ENCODE measurements at places on chromosomes 7 and 10.

GRCh38 chr7:78197447-78197846, 398.9 kb downstream of the PHTF2 start:
- no peak for DNase-seq

GRCh38 chr10:131854579-131855335, 46.1 kb upstream of the PPP2R2D start:
- DNase-seq: no peak

GRCh38 chr7:78479348-78479747, 680.8 kb downstream of the PHTF2 start:
- no peak for DNase-seq

DNA sequence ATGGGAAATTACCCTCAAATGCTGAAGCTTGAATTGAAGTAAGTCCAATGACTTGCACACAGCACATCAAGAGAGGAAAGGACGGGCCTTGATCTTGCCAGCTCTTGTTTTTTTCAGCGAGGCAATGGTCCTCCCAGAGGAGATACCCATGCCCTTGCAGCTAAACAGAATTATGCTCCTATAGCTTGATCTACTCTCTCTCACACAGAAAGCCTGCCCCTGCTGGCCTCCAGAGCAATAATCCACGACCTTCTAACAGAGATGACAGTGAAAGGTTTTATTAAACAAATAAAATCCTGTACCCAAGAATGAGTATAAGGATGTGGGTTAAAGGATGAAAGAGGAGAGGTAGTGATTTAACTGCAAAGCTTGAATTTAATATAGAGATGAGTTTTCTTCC, 268.0 kb downstream of the ADRA2A start:
- no peak for DNase-seq

DNA sequence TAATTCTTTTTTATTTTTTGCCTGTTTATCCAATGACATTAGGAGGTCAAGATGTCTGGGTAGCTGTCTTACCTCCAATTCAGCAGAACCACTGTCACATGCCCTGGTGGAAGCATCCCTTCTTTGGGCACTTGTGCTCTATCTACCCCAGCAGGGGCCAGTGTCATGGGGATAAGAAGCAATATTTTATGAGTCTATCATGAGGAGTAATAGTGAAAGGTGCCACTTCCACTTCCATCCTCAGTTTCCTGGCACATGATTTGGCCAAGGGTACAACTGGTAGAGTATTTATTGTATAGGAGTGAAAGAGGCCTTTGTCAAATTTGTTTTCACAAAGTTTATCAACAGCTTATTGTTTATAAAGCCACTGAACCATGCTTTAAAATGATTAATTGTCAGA, 112.5 kb downstream of the CCDC71L start:
- no peak for DNase-seq

GRCh38 chr10:95793401-95794045, 37.6 kb downstream of the ENTPD1 start:
- DNase-seq: no peak

DNA sequence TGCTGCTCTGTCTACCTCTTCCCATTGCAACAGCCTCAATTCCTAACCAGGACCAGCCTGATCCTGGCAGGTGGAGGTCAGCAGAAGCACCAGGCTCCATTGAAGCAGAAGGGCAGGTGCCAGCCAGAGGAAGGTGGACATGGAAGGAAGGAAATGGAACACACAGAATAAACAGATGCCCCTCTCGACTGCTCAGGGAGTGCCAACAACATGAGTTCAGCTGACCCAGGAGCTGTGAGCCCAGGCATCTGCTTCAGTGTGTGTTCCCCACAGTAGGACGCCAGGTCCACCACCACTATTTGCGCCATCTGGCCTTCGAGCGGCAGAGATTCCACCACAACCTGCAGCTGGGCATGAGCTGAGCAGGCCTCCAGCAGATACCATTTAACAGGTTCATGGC, 56.7 kb downstream of the GPAM start:
- DNase-seq: no peak

DNA sequence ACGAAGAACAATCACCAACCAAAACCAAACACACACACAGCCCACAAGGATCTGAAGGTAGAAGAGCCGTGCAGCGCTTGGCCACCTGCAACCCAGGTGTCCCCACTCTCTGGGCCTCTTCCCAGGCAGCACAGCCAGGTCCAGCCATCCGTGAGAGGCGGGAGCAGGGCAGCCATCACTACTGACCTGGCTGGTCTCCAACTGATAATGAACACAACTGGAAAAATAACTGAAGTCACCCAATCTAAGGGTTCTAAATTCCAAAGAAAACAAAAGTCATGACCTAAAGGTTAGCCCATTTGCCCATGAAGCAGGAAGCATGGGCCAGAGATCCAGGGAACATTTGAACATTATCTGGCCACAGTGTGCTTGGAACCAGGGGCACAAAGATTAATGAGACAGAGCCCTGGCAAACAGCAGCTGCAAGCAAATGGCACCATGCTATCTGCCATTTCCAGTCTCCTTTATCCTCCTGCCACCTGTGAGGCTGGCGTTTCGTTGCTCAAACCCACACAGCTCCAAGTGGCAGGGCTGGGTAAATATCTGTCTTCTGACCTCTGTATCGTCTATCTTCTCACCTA, 207.9 kb downstream of the TNS3 start:
- DNase-seq: no peak

GRCh38 chr7:107907790-107908189, 16.8 kb downstream of the DLD start:
- no peak for DNase-seq

DNA sequence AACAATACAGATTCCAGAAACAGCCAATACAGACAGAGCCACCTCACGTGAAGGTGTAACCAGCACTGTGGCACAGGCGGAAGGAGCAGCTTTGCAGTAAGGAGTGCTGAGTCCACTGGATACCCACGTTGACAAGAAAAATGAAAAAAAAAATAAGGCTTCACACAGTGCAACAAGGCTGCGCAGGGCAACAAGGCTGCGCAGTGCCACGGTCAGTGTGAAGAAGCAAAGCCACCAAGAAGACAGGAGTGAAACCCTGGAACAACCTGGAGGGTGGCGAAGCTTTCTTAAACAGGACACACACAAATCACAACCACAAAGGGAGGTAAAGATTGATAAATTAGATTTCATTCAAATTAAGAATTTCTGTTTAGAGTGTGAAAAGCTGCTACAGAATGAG, 204.0 kb downstream of the MAD1L1 start:
- DNase-seq: no peak

- DNase-seq: no peak
These were observed 61.5 kb downstream of the WAC start for GRCh38 chr10:28594406-28594805.

DNA sequence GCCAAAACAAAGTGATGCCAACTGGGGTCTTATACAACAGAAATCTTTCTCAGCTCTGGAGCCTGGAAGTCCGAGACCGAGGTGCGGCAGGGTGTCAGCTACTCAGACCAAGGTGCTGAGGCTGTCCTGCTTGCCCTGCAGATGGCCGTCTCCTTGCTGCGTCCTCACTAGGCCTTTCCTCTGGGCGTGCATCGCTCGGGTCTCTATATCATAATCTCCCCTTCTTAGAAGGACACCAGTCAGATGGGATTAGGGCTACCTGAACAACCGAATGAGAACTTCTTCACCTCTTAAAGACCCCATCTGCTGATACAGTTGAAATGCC, 244.7 kb downstream of the EBF3 start:
- no peak for DNase-seq

- DNase-seq: no peak
These were observed 1.3 kb upstream of the SLC26A5 start for GRCh38 chr7:103447073-103447960.

DNA sequence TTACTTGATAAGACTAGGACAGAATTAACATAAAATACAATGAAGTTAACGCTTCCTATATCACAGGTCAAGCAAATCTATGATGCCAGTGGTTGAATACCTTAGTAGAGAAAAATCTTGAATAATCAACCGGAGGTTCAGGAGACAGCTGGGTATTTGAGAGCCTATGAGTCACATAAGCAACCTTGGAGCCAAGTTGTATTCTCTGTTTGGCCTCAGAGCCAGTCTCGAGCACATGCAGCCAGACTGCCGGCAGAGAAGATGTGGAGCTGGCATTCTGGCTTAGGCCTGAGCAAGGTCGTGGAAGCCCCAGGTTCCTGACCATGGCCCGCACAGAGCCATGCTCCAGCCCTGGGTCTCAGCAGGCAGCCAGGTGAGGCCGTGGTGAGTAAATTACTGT, 90.3 kb downstream of the FAM204A start:
- no peak for DNase-seq

GRCh38 chr7:138512885-138513284, 52.8 kb downstream of the TRIM24 start:
- no peak for DNase-seq

DNA sequence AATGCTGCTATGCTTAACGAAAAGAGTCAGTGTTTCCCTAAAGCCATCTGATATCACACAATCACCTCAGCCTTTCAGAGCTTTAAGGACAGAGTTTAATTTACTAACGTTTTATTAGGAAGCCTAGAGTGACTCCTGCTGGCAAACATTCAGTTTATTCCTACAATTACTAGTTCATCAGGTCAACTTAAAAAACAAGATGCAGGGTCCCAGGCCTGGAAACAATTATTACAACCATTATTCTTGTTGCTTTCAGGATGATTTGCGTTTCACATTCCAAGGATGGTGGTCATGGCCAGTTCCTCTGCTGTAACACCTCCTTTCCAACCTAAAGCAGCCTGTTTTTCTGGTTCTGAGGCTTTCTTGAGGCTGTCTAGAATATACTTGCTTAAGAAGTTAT, 1.5 kb upstream of the FAM53B start:
- no peak for DNase-seq

GRCh38 chr7:78770422-78771410, 682.8 kb downstream of the MAGI2 start:
- DNase-seq: no peak

DNA sequence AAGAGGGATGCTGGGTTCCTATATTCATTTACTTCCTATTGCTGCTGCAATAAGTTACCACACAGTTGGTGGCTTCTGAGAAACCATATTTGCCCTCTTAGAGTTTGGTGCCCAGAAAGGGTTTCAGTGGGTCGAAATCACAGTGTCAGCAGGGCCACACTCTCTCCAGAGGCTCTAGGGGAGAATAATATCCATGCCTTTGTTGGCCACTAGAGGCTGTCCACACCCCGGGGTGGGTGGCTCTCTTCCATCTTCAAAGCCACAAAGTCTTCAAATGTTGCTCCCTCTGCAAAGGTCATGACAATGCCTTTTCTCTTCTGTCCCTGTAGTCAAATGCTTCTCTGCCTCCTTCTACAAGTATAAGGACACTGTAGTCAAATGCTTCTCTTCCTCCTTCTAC, 989.4 kb downstream of the CCSER2 start:
- DNase-seq: no peak
